NCI-H1092 (cell line): ENCODE measurements at places on chromosomes 2 and 18.

DNA sequence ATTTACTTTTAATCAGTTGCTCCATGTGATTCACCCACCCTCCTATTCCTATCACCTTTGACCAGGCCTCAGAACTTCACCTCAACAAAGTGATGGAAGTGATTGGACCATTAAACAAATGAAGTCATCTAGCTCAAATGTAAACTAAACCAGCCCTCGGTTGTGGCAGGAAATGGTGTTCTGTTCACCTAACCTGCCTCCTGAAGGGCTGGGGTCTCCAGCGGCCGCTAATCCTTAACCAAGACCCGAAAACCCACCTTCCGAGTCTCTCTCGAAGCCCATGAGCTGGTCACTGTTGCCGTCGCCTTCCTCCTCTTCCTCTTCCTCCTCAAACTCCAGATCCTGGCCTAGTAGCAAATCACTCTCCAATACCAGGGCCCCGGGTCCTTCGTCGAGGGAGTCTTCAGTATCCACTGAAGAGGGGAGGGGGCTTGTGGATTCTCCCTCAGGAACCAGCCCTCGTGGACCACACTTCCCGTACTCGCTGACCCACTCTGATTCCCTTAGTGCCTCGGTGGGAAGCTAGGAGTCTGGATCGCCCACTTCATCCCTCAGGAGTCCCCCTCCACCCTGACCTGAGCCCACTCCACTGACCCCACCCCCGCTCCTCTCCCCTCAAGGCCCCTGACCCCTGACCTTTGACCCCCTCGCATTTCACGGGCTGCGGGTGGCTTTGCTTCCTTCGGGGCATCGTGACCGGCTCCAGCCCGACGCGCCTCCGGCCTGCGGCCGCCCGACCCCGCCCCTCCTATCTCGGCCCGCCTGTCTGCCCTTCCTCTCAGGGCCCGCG, 503 bp downstream of the ZNF513 start:
- no peak for DNase-seq

DNA sequence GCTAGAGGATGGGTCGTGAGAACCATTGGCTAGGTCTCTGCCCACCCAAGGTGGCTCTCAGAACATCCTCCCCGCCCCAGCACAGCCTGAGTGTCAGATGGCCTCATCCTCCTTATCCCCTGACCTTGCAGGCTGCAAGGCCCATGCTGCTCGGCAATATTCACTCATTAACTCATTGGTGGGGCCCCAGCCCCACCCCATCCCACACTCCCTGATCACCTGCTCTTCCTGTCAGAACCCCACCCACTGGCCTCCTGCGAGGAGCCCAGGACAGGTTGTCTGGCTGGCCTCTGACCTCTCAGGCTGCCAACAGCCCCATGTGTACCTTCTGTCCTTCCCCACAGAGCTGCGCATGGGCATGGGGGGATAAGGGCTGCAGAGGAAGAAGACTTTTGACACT, 5.3 kb downstream of the ADCY3 start:
- no peak for DNase-seq

- no peak for DNase-seq
Observed at GRCh38 chr2:10518470-10519393, 70.6 kb upstream of the ODC1 start.

- DNase-seq, result no peak
Observed at GRCh38 chr18:434410-434809, 66.1 kb downstream of the COLEC12 start.

GRCh38 chr2:16409849-16410248, 255.8 kb downstream of the CYRIA start:
- no peak for DNase-seq

- DNase-seq, result no peak
Observed at GRCh38 chr2:175597286-175597685, 404.8 kb downstream of the LNPK start.
